ENCODE measurements at places on chromosomes 12 and 14. TPM values are rescaled to one million over a fixed set of nuclear protein-coding genes. Genes with fewer than 3 reads are reported as not detected.

DNA sequence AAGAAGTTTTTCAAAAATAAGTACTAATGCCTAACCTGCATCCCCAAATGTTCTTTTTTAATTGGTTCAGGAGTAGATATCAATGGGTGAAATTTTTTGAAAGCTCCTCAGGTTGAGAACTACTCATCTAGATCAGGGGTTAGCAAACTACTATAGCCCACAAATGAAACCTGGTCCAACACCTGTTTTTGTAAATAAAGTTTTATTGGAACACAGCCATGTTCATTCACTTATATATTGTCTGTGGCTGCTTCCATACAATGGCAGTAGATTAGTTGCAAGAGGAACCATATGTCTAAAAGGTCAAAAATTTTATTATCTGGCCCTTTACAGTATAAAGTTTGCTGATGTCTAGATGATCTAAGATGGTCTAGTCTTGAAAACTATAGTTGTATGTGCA is 13.8 kb downstream of the PUS7L start:
- DNase-seq, result no peak

DNA sequence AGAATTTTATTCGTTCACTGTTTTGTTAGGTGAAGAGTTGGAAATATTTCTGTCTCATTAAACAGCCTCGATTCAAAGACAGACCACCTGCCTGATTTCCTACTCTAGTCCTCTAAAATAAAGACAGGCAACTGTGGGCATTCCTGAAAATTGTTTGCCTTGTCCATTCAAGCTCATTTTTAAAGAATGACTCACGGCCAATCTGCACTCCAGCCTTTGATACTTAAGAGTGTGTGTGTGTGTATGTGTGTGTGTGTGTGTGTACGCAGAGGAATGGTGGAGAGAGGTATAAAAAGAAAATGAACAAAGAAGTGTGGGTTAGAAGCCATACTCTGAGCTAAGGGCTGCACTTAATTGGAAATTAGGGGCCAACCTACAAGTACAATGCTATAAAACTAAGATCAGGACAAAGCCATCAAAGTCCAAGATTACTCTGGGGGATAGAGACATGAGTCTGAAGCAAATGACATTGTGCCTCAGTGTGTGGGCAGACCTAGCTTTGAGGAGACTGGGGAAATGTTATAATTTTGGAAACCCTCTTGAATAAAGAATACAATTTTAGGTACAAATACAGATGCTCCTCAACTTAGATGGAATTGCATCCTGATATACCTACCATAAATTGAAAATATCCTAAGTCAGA is 45.6 kb upstream of the SOCS2 start:
- no peak for DNase-seq

- DNase-seq, result no peak
These were observed 21.8 kb downstream of the AHNAK2 start for GRCh38 chr14:104956290-104956890.

GRCh38 chr12:109452489-109452888 is 24.6 kb downstream of the KCTD10 start:
- no peak for DNase-seq

- no peak for DNase-seq
These were observed 15.1 kb upstream of the NEK9 start for GRCh38 chr14:75141967-75142366.

DNA sequence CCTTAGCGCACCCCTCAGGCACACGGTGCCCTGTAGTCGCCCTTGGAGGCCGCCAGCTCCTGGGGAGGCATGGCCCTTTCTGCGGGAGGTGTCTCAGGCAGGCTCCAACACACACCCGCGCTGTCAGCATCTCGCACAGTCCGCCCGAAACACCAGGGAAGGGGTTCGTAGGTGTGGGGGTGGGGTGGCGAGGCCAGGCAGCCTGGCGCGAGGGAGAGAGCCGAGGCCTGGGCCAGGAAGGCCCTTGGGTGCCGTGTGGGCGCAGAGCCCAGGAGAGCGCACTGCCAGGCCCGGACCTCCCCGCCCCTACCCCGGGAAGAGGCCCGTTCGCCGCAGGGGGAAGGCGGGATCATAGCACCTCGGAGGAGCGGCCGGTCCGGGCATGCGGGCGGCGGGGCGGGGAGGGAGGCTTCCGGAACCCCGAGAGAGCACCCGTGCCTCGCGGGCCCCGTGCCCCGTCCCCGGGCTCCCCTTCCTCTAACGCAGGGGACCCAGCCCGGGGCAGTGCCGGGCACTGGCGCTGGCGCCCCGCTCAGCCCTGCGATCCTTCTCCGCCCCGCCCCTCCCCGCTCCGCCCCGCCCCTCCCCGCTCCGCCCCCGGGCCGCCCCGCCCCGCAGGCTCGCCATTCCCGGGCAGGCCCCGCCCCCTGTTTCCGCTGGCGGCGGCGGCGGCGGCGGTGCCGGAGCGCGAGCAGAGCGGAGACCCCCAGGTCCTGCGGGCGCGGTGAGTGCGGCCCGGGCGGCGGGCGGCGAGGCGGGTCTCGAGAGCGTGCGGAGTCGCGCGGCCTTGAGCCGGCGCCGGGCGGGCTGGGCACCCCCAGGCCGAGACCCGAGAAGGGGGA is at the start of gene TSPAN9:
TSS of gene TSPAN9 (plus strand) at position 650 of the 842 bp plus-strand sequence. CDS start 123,815 bp downstream, outside the sequence.
- DNase-seq, result no peak

DNA sequence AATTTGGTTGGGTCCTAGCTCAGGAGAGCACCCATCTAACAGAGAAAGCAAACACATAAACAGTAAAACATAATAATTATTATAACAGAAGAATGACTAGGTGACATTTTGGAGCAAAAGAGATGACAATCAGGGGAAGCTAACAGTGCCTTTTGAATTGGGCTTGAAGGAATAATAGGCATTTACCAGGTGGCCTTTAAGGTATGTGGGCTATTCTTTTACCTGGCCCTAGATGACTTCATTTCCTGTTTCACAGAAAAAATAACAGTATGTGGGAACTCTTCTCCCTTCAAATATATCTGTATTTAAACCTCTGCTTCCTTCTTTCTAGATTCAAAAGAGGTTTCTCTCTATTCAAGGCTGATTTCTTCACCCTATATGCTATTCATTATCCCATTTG is 3.8 kb downstream of the IRAK4 start:
- no peak for DNase-seq

DNA sequence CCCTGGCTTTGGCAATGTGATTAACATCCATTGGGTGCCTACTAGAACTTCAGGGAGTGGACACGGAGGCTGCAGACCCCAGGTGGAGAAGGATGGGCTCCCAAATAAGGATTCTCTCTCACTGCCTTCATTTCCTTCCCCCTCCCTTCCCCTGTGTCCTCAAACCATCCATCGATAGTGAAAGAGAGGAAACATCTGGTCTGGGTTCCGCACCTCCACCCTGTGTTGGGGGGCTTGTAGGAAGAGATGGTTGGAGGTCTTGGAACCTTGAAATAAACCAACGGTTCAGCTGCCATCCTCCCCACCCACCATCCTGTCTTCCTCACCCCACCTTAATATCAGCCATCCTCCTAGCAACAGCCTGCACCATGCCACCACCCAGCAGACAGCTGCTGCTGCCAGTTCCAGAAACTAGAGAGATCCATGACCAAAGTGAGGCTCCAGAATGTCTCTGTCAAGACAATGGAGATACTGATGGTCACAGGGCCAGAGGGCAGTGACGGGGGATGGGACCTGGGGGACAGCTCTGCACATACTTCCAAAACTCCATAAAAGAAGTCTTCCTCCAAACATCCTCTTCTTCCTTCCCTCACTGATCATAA is 153.1 kb upstream of the CCND2 start:
- no peak for DNase-seq

GRCh38 chr14:102924632-102925588 is 2.4 kb downstream of the AMN start:
- DNase-seq, result no peak

- DNase-seq, result no peak
These were observed 56.2 kb upstream of the DDHD1 start for GRCh38 chr14:53209370-53209769.

GRCh38 chr12:8855891-8856290 is 33.5 kb downstream of the A2ML1 start:
- no peak for DNase-seq

DNA sequence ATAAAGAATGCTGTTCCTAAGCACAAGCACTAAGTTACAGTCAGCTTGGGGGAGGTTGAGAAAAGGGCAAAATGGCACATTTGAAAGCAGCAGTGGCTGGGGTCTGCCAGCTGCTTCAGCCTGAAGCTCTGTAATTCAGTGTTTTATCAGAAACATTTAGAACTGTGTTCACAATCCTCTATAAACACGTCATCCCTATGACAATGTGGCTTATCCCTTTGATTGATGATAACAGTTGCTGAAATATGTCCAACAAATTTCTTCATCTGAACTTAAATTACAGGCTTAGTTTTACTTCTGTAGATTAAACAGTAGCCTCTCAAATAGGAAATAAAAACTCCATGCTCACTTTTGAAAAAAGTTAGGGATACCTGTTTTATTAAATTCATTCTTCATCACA is 108.8 kb downstream of the VEZT start:
- DNase-seq, result no peak

- no peak for DNase-seq
These were observed 159.0 kb downstream of the PTPN11 start for GRCh38 chr12:112577473-112578329.

GRCh38 chr12:3157581-3158323 is 80.6 kb downstream of the TSPAN9 start:
- DNase-seq, result no peak

GRCh38 chr12:65778258-65779090 is 45.8 kb upstream of the HMGA2 start:
- DNase-seq, result no peak

- no peak for DNase-seq
These were observed 33.4 kb downstream of the NELL2 start for GRCh38 chr12:44842669-44843068.

GRCh38 chr12:55996201-55996714 is 818 bp upstream of the SUOX start:
- DNase-seq, result no peak

GRCh38 chr14:97138801-97139200 is 341.6 kb downstream of the VRK1 start:
- DNase-seq, result no peak

GRCh38 chr12:11876307-11876706 is 194.4 kb upstream of the BCL2L14 start:
- DNase-seq, result no peak

DNA sequence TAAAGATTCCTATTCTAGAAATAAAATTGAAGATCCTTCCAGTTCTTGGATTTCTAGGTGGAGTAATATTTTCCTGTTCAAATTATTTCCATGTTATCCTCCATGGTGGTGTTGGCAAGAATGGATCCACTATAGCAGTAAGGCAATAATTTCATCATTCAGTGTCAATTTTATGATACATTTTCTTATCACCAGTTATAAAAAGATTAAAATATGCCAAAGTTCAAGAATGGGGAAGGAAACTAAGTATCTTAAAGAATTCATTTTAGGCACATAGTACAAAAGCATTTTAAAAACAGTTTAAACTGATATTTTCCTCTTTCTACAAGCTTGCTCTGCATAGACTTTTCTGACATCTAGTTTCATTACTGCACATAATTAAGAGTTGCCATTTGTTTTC is 19.1 kb downstream of the SYCP3 start:
- DNase-seq, result no peak

GRCh38 chr14:100012478-100013327 is 52.5 kb upstream of the EVL start:
- DNase-seq, result no peak

GRCh38 chr12:19970821-19971220 is 397.5 kb upstream of the PDE3A start:
- no peak for DNase-seq

DNA sequence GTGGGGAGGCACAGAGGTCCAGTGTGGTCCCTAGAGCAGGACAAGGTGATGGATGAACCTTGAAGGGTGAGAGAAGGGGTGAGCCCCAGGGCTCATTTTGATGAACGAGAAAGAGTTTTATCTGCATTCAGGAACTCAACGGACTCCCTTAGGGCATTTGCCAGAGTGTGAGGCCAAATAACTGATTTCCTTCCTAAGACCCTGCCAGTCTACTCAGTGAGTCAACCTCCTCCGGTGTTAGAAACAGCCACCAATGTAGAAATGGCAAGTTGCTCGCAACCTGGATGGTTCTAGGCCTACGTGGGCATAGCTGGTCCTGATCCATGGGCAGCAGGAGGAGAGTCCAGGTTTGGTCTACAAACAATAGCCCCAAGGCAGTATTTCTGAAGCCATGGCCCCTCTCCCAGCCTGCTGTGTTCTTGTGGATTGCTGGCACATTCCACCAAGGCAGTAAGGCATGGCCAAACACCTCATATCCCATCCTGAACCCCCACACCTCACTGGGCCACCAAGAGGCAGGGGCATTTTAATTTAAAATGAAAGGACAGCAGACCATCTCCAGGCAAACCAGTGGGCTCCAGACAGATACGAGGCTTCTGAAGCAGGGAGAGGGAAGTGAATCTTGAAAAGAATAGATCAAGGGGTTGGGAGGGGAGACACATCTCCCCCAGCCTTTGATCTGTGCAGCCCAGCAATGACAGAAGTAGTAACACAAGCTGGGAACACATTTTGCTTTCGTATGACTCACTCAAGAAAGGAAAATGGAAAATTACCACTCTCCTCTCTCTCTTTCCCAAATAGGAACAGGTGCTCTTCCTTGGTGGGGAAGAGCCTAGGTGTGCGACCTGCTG is 25.4 kb upstream of the TESC start:
- no peak for DNase-seq

GRCh38 chr12:105291531-105291930 is 39.0 kb upstream of the C12orf75 start:
- no peak for DNase-seq

- no peak for DNase-seq
These were observed 17.3 kb upstream of the TC2N start for GRCh38 chr14:91884664-91885063.

DNA sequence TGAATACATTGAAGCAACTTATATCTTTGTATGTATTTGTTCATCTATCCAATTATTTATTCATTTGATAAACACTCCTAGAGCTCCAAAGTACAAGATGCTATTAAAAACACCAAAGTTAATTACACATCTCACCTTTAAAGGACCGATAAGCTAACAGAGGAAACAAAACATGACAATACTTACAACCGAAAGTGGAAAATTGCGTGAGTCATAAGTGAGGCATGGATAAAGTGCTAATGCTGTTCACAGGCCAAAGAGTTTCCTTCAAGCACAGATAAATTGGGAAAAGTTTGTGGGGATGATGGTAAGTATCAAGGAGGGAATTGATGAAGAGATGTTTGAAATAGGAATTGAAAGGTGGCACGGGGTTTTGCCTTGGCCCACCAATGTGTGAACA is 172.8 kb upstream of the KITLG start:
- DNase-seq, result no peak

DNA sequence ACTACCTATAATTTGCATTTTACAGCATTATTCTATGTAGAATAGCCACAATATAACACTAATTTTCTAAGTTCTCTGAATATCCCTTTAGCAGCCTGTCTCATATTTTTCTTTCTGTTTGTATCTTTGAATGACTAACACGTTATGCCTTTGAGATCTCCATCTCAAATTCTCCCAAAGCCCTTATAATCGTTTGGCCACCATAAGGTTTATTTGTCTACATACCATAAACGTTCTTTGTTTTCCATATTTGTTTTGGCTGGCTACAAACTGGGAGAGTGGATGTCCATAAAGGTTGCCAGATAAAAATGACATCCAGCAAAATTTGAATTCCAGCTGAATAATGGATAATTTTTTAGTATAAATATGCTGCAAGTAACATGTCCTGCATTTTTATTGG is 203.7 kb downstream of the STXBP6 start:
- DNase-seq, result no peak

GRCh38 chr12:94151582-94151981 is 3.2 kb downstream of the PLXNC1 start:
- no peak for DNase-seq

RILPL2 gene
- 6.0 TPM for polyA plus RNA-seq

RBM19 gene
- polyA plus RNA-seq, result 40.5 TPM

MAP4K5 gene
- polyA plus RNA-seq, result 61.1 TPM

HPD gene
- polyA plus RNA-seq, result 1.1 TPM

FLVCR2 gene
- polyA plus RNA-seq, result 8.3 TPM

CEBPE gene
- polyA plus RNA-seq, result 0.16 TPM

TAS2R10 gene
- 2.6 TPM for polyA plus RNA-seq

RFX4 gene
- polyA plus RNA-seq, result not detected

INSM2 gene
- polyA plus RNA-seq, result 0.05 TPM

Measured in left renal pelvis (tissue), 4 donors.